ENCODE measurements at places on chromosomes 16 and 17.

DNA sequence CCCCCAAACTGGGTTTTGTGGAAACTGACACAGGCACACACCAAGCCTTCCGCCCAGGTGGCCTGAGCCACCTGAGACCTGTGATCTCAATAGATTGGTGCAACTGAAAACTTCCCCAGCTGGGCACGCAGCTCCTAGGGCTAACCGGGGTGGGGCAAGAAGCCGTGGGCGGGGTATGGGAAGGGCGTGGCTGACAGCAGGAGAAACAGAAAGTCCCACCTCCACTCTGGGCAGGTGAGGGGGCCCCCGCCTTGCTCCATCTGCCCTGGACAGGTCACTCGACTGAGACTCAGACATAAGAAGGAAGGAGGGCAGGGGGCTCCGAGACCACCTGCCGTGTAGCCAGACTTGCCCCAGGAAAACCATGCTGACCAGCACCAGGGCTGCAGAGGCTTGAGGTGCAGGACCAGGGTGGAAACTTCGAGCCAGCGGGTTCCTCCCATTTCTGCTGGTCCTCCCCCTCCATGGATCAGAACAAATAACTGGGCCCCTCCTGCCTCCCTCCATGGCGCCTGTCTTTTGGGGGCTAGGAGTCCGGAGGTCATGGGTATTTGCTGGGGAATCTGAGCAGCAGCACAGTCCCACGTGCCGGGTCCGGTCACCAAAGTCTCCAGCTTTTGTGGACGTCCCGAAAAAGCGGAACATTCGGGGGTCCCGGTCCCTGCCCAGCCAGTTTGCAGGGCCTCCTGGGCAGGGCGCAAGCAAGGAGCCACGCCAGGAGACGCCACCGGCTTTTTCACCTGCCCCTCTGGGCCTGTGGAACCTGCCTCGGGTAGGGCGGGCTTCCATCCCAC, 1.3 kb downstream of the TIMP2 start:
- DNase-seq: no peak

GRCh38 chr16:53528797-53529196, 25.8 kb upstream of the AKTIP start:
- DNase-seq: no peak

DNA sequence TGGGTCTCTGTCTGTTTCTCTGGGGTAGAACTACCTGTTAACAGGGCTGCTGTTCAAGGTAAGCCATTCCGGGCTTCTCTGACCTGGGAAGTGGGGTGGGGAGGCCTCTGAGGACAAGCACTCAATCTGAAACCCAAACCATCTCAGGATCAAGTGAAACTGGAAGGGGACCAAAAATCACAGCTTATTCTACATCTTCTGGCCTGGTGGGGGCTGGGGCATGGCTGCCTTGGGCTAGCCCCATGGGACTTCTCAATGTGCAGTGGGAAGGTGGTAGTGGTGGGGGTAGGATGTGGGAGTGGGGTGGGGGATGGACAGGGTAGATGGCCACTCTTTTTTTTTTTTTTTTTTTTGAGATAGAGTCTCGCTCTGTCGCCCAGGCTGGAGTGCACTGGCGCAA, 5.5 kb downstream of the FLOT2 start:
- no peak for DNase-seq

GRCh38 chr16:31256466-31256865, 3.3 kb upstream of the ITGAM start:
- no peak for DNase-seq

DNA sequence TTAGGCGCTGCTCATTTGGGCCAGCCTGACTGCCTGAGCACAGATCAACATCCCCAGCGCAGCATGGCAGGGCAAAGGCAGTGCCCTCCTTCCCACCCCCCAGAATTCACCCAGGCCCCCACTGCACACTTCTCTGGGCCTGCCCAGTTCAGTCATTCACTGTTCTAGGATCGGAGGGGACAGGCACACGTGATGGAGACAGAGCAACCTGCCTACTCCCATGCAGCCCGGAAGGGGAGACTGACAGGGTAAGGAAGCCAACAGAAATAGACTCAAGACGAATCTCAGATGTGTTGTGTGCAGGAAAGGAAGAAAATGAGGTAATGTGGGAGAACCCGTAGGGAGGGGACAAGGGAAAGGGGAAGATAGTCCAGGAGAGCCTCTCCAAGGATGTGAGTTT, 59.2 kb upstream of the LYRM9 start:
- no peak for DNase-seq

DNA sequence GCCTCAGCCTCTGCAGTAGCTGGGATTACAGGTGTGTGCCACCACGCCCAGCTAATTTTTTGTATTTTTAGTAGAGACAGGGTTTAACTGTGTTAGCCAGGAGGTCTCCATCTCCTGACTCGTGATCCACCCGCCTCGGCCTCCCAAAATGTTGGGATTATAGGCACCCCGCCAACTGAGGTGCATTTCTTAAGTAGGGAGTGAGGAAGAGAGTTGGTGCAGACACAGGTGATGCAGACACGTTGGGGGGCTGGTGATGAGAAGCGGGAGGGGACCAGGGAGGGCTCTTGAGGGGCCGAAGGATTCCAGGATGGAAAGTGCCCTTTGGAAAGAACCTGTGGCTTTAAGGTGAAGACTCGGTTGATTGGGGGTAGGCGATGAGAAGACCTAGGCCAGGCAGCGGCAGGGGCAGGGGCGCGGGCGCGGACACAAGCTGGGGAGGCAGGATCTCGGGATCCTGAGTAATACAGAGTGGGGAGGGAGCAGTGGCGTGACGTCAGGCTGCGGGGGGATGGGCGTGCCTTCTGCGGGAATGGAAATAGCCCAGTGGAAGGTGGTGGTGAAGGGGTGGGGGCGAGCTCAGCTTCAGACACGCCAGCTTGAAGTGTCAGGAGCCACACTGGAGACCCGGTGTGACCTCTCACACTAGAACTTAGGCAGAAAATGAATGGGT, 2.5 kb upstream of the ATP6V0C start:
- DNase-seq: peak; percentile 92

DNA sequence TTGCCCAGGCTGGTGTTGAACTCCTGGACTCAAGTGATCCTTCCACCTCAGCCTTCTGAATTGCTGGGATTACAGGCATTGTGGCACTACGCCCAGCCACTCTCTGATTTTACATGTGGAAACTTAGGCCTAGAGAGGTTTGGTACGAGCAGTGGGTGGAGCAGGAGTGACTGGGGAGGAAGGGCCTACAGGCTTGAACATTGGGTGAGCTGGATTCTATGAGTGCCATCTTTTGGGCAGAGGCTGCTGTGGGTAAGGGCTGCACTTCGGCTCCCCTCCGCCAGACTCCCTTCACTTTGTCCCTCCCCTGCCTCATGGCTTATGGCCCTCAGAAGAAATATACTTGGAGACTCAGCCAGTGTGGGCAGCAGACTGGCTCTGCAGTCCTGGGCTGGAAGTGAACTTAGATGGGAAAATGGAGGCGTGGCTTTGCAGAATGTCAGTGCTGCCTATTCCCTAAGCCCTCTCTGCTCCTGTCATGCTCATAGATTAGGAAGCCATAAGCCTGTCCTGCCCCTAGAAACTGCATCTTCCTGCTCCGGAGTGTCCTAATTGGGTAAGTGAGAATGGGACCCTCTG, 9.5 kb upstream of the MRC2 start:
- no peak for DNase-seq

- no peak for DNase-seq
These were observed 156.4 kb downstream of the ZFHX3 start for GRCh38 chr16:72891291-72892227.

GRCh38 chr16:75241412-75241811, 10.0 kb downstream of the BCAR1 start:
- DNase-seq: no peak

DNA sequence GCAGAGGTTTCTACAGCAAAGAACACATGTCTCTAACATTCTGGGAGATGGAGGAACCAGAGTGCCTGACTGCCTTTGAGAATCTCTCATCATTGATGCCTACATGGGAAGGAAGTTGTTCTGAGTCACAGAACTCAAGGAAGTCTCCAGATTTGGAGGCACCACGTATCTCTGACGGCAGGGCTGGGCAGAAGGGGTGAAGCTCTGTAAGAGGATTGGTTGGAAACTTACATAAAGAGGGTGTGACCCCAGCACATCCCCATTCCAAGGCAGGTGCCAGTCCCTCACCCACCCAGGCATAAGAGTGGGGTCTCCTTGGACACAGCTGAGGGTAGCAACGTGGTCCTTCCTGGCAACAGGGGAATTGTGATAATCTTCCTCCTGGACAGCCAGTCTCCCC, 17.4 kb downstream of the TNFRSF13B start:
- no peak for DNase-seq

- no peak for DNase-seq
These were observed 40.9 kb upstream of the SSTR5 start for GRCh38 chr16:1031666-1032065.

GRCh38 chr17:77548967-77549366, 408.2 kb downstream of the SEC14L1 start:
- no peak for DNase-seq

GRCh38 chr16:55203570-55203969, 120.4 kb upstream of the IRX6 start:
- no peak for DNase-seq

GRCh38 chr17:80047176-80047575, 10.7 kb downstream of the CCDC40 start:
- no peak for DNase-seq

- no peak for DNase-seq
These were observed 33.1 kb downstream of the COG4 start for GRCh38 chr16:70490261-70490660.

DNA sequence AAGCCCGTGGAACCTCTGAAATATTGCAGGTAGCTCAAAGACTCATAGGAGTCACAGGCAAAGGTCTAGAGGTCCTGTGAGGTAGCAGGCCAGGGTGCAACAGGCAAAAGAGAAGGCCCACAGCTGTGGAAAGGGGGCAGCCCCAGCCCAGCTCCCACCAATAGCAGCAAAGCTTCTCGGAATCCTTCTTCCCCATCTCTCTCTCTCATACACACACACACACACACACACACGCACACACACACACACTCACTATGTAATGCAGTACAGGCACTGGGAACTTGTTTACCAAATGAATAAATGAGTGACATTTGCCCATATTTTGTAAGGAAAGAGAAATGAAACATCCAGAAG, 16.8 kb upstream of the SUPT4H1 start:
- no peak for DNase-seq

GRCh38 chr17:51391982-51392654, 131.8 kb downstream of the UTP18 start:
- DNase-seq: no peak

GRCh38 chr17:28925912-28926365, 23.1 kb upstream of the DHRS13 start:
- DNase-seq: no peak

DNA sequence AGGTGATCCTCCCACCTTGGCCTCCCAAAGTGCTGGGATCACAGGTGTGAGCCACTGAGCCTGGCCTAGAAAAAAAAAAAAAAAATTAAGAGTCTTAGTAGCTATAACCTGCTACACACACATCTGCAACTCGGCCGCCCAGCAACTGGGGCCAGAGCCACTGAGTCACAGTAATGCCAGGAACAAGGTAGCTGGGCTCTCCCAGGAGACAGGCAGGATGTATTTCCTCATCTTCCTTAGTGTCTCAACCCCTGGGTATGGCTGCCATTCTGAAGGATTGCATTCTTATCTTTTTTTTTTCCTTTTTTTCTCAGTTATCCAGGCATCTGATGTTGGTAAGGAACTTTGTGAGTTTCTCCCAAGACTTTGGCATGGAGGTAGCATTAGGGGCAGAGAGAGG, 7.1 kb upstream of the PSMD3 start:
- DNase-seq: no peak

GRCh38 chr16:27550582-27550920, 607 bp downstream of the KATNIP start:
- no peak for DNase-seq

- no peak for DNase-seq
These were observed 12.5 kb upstream of the C1QTNF8 start for GRCh38 chr16:1108299-1109252.

DNA sequence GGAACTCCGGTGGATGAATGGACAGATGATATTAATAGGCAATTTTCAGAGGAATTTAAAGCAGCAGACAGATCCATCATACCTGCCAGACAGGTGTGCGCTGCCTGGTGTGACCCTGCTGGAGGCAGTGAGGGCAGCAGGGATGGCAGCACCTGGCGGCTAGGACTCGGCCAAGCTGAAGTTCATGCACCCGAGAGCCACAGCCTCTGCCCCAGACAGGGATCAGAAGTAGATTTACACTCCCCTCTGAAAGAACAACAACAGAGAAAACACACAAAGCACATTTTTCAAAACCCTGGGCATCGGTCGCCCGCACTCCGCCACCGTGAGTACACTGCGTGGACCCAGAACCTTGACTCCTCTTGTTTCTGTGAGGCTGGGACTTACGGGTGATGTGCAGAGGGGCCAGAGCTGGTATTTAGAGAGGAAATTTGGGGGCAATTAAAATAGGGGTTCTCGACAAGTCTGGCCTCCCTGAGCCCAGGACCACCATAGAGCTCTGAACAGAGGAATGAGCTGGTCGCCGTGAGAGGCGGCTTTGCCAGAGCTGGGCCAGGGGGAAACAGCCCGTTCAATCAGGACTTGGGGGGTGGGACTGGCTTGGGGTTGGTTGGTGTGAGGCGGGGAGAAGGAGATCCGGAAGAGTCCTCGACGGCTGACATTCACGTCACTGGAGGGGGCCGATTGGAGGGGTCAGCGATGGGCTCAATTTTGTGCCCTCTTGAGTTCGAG, 101.0 kb downstream of the METRNL start:
- DNase-seq: no peak

- no peak for DNase-seq
These were observed 99.5 kb downstream of the SYCE1L start for GRCh38 chr16:77298418-77299360.

DNA sequence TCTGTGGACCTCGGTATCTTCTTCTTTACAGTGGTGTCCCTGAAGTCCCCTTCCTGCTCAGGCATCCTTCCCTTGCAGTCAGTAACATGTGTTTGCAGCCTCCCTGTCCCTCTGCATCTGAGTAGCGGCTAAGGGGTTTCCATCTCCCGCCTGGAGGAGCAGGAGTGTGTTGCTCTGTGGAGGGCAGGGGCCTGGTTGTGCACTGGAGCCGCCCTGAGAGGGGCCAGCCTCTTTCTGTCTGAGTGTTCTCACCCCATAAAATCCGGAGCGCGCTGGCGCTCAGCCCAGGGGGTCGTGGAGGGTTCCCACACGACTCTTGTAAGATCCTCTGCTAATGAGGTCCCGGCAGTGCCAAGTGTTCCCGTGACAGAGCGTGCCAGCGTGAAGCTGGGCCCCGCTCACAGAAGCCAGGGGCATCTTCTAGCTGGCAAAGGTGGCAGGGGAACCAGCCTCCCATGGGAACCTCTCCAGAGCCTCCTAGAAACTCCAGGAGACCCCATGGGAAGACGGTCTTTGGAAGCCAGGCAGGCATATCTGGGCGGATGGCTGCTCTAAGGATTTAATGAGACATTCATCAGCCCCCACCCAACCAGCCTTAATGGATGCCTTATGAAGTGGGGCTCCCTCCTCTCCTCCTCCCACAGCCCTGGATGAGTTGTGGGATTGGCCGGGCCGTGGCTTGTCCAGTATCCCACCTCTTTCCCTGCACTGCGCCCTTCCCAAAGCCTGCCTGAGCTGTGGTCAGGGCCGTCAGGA, 91.4 kb upstream of the GSE1 start:
- no peak for DNase-seq

DNA sequence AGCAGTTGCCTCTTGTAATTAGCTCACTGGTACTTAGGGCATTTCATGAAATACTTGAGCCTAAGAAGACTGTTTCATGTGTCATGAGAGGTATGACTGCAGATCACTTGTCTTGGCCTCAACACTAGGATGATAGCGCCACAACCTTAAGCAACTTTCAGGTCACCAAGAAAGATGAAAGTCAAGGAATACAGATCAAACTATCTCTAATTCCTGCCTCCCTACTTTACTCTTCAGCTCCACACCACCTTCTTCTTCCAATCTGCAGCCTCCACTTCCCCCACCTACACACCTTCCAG, 28.0 kb downstream of the GNA13 start:
- DNase-seq: no peak

GRCh38 chr17:3887804-3888203, 5.0 kb downstream of the CAMKK1 start:
- DNase-seq: no peak

Data from omental fat pad (tissue), 4 donors.